ENCODE measurements at places on chromosomes 1 and 21.

DNA sequence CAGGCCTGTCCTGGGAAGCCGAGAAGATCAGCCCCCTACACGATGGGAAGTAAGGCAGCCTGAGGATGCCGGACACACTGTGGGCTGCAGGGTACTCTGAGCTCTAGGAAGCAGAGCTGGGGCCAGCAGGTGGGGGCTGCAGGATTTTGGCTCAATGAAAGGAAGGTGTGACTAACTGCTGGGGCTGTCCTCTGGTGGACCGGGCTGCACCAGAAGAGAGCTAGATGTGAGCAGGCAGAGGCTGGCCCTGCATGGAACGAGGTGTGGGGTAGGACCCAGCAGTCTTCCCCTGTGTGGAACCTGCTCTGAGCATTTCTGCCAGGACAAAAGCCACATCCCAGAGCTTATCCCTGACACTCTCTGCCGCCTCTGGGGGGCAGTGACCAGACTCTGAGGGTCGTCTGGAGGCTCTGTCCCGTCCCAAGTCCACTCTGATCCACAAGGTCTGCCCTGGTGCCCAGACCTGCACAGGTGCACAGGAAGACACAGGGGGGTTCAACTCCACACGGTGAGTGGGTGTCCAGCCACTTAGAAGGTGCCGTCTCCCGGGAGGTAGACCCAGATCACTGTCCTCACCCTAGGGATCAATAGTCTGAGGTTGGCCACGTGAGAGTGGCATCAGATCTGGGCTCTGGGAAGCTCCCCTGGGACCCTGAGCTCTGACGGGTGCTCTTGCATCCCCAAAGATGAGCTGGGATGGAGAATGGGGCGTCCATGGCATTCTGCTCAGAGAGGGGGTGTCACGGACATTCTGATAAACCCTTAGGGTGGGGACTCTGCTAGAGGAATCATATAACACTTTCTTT lies 187.6 kb upstream of the VAMP3 start:
- DNase-seq: no peak

DNA sequence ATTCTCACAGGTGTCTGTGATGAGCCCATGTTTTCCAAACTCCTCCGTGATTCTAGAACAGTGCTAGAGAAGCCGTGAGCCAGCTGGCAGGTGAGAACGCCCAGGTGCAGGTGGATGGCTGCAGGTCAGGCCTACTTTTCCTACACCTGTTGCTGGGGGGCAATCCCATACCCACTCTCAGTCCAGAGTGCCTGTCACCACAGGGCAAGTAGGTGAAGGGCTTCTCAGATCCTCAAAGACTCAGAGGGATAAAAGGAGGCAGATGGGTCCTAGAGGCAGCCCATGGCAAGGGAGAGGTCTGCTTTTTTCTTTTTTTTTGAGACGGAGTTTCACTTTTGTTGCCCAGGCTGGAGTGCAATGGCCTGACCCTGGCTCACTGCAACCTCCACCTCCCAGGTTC lies 50.7 kb upstream of the H6PD start:
- no peak for DNase-seq

GRCh38 chr1:1014799-1015681 lies 1.7 kb downstream of the ISG15 start:
- DNase-seq: no peak

GRCh38 chr1:154325583-154326545 lies 539 bp downstream of the ATP8B2 start:
- no peak for DNase-seq

- DNase-seq: no peak
Measured at GRCh38 chr1:217542136-217542777, 88.6 kb downstream of the GPATCH2 start.

- no peak for DNase-seq
Measured at GRCh38 chr1:210691039-210691610, 362.4 kb downstream of the HHAT start.

- DNase-seq: no peak
Measured at GRCh38 chr21:36628761-36629460, 70.0 kb upstream of the SIM2 start.

- DNase-seq: no peak
Measured at GRCh38 chr1:200253774-200254495, 155.9 kb downstream of the ZNF281 start.

- DNase-seq: peak; percentile 82
Measured at GRCh38 chr21:42404539-42404938, 837 bp downstream of the UBASH3A start.

- DNase-seq: no peak
Measured at GRCh38 chr1:183070923-183071618, 47.9 kb downstream of the LAMC1 start.

DNA sequence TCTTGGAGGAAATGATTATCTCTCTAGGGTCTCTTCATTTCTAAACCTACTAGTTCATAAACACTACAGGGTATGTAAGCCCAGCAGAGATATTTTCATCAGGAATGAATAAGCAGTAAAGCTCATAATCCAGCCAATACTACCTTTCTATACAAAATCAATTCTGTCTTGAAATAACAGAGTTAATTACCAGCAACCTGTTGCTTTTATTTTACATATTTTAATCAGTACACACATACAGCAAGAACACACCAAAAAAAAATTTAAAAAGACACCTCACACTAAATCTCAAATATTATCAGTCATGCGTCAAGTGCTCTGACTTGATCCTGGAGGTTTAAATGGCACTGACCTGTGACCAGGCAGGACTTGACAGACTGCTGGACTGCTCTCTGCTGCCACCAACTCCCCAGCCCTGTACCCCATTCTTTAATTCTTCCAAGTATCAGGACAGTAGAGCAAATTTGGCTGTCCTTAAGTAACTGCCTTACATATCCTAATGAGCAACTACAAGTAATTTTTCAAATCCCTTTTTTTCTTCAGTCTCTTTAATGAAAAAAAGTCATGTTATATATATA lies 98.5 kb downstream of the CDC42BPA start:
- no peak for DNase-seq

- DNase-seq: no peak
Measured at GRCh38 chr1:56837244-56837939, 17.2 kb upstream of the C8A start.

DNA sequence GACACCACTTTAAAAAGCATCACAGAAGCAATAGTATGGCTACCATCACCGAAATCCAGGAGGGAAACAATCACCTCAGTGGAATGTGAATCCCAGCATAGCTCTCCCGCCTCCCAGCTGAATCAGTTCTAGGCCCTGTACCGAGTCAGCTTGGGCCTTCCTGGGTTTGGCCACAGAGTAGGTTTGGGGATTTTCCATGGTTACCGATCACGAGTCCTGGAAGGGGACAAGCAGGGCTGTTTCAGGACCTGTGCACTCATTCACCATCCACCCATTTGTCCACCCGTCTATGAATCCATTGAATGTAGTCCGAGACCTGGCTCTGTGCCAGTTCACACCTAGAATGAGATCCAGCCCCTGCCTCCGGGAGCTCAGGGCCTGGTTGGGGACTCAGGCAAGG lies 94.2 kb downstream of the ARHGEF10L start:
- DNase-seq: no peak

GRCh38 chr1:100232156-100232555 lies 17.5 kb downstream of the DBT start:
- no peak for DNase-seq

DNA sequence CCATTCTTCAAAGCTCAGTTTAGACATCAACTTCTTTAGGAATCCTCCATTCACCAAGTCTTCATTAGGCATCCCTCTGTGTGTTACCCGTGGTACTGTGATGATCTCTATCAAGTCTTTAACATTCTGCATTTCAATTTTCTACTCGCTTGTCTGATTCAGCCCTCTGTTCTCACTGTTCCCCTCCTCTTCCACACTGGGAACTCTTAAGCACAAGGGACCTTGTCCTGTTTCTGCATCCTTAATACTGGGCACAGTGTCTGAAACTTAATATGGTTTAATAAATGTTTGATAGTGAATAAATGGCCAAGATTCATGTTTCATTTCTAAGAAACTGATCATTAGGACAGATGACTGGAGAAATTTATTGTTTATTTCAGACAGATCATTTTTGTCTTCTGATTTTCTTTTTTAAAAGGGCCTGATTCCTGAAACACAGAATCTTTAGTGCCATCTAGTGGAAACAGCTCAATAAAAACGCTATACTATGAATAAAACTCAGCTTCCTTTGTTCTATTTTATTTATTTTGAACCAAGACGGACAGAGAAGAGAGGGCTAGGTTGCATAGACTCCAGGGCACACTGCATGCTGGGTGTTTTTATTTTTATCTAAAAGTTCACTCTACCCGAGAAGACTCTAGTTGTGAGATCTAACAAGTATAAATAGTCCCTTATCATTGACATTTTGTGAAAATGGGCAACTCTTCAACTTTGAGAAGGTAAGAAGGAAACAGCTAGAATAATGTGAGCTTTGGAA lies 7.0 kb upstream of the TRIM45 start:
- no peak for DNase-seq

DNA sequence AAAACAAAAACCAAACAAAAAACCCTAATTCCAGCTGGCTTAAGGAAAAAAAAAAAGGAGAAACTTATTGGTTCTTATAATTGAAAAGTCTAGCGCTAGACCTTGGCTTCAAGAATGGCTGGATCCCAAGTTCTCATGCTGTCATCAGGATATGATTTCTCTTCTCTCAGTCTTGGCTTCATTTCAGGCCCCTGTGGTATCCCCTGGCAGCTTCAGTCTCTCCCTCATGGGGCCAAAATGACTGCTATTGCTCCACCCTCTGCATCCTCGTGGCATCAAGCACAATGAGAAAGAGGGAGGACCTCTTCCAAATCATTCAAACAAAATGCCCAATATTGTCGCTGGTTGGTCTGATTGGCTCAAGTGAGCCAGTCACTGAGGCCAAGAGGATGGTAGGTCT lies 80.7 kb downstream of the GIPC2 start:
- no peak for DNase-seq
